ENCODE measurements at places on chromosomes 11 and 22.

GRCh38 chr11:68735646-68736045 lies 15.7 kb downstream of the TESMIN start:
- DNase-seq: no peak

- no peak for DNase-seq
These were observed 10.7 kb upstream of the ANAPC15 start for GRCh38 chr11:72123117-72123653.

DNA sequence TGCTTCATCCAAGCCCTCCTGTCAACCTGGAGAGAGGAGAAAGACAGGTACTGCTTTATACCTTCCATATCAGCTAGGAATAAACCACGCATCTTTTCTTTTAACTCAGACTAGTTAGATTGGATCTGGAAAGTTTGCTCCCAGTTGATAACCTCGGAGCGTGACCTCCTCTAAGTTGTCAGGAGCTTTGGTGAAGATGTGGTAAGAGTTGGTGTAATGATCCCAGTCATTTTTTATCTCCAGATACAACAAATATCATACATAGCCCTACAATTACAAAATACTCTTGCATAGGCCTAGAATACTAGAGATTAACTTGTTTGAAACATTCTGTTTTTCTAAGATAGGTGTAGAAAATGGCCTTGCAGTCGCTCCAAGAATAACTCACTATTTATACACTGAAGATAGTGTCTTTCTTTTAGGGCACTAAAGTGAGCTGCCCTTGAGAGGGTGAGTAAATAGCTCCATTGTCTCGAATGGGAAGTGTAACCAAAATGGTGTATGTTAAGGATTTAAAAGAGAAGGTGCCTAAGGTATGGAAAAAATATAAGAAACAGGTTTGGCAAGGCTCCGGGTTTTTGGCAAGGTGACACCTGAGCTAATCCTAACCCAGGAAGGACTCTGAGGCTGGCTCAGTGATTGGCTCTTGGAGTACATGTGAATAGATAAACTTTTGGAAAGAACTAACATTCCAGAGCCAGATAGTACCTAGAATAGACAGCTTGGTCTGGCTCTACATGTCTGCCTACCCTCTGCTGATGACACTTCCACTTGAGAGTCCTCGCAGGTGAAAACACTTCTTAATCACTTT lies 59.4 kb downstream of the GLYATL1 start:
- DNase-seq: no peak

- DNase-seq: no peak
These were observed 32.6 kb upstream of the APLP2 start for GRCh38 chr11:130037058-130037457.

- no peak for DNase-seq
These were observed 5.1 kb upstream of the CLCF1 start for GRCh38 chr11:67378544-67378943.

- DNase-seq: no peak
These were observed 20.0 kb downstream of the MTFP1 start for GRCh38 chr22:30445438-30446145.

All from stimulated activated CD4-positive, alpha-beta T cell treated with anti-CD3 and anti-CD28 coated beads, TNF-alpha, amount 100 ng/mL, for 1 hour (primary cell).